ENCODE measurements at places on chromosomes 16 and 17.

- no peak for DNase-seq
Observed at GRCh38 chr17:79350533-79350932, 260.3 kb downstream of the RBFOX3 start.

DNA sequence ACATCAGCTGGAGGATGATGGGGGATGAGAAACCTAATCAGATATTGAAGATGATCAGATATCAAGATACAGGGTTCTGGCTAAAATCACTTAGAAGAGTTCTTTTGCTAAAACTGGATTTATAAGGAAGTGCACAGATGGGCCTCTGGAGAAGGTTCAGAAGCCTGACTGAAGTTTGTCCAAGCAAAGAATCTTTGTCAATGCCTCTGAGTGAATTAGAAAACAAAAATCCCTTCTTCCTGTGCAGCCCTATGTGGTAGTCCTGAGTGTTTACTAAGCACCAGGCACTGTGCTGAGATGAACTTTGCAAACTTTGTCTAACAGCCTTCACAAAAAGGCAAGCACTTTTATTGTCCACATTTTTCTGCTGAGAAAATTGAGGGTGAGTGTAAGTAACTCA, 11.4 kb upstream of the CENPV start:
- DNase-seq, result no peak

DNA sequence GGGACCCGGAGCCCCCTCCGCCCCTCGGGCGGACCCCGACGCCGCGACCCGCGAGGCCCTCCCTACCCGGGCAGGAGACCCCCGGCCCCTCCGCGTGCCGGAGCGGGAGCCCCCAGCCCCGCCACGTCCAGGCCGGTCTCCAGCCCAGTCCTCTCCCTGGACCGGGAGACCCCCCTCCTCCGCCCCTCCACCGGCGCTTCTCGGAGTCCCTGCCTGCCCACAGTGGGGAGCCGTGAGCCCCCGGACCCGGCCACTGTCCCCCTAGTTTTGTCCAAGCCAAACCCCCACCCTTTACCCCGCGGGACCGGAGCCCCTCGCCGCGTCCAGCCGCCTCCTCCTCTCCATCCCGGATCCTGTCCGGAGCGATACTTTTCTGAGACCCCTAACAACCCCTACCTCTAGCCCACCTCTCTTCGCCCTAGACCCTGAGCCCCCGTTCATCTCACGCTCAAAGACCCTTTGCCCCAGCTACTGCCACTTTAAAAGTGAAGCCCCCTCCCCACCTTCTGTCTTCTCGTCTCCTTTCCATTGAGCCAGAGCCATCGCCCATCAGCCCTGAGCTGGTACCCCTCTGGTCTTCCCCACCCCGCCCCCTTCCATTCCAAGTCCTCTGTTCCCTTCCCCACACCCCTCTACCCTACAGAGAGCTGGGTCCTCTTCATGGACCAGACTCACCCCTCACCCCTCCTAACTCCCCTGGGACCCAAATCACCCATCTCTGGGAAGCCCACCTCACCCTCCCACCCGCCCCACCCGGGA, 1.0 kb downstream of the NECAB2 start:
- no peak for DNase-seq

- DNase-seq, result no peak
Observed at GRCh38 chr17:46043606-46044005, 44.6 kb downstream of the STH start.

- no peak for DNase-seq
Observed at GRCh38 chr16:73230651-73231050, 182.7 kb upstream of the ZFHX3 start.

DNA sequence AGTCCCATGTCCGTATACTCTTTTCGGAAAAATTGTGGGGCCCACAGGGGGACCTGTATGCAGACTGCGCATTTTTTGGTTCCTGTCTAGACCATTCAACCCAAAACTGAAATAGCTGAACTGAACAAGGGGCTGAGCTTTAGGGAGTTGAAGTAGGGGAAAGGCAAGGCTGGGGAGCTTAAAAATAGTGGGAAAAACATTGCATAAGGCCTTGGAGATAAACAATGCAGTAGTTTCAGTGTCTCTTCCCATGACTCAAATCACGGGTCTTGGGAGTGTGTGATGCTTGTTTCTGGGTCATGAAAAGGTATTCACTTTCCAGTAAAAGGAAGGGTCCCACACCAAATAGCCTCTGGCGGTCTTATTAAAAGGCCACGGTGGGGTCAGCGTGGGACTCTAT, 402.8 kb upstream of the SALL1 start:
- DNase-seq, result no peak

GRCh38 chr17:44065668-44066203, 735 bp downstream of the LSM12 start:
- DNase-seq, result no peak

- DNase-seq, result no peak
Observed at GRCh38 chr17:15917438-15918027, 27.4 kb upstream of the ADORA2B start.

DNA sequence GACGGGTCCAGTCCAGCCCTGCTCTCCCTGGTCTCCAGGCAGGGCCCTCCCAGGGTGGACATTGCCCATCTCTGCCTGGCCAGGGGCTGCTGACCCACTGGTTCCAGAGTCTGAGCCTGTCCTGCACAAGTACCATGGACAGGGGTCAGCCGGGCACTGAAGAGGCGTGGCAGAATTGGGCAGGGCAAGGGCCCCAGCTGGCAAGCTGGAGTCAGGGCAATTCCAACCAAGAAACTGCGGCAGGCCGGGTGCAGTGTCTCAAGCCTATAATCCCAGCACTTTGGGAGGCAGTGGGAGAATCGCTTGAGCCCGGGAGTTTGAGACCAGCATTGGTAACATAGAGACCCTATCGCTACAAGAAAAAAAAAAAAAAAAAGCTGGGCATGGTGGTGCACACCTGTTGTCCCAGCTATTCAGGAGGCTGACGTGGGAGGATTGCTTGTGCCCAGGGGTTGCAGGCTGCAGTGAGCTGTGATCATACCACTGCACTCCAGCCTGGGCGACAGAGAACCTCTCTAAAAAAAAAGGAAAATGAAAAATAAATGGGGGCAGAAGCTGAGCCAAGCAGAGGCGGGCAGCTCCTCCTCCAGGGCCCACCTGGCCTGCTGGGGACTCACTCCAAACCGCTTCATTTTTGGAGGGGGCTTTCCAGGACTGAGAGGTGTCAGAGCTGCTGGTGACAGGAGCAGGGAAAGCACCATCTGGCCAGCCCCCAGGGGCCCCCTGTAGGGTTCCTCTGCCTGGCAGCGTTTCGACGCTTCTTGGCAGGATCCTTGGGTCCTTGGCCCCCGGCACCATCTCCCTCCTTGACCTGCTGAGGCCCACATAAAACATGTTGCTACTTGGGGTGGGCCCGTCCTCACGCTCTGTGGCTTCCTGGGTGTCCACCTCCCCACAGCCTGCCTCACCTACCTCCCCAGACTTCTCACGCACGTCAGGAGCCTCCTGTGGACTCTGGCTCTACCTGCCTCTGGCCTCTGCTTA, 2.9 kb upstream of the MAFG start:
- DNase-seq, result no peak

DNA sequence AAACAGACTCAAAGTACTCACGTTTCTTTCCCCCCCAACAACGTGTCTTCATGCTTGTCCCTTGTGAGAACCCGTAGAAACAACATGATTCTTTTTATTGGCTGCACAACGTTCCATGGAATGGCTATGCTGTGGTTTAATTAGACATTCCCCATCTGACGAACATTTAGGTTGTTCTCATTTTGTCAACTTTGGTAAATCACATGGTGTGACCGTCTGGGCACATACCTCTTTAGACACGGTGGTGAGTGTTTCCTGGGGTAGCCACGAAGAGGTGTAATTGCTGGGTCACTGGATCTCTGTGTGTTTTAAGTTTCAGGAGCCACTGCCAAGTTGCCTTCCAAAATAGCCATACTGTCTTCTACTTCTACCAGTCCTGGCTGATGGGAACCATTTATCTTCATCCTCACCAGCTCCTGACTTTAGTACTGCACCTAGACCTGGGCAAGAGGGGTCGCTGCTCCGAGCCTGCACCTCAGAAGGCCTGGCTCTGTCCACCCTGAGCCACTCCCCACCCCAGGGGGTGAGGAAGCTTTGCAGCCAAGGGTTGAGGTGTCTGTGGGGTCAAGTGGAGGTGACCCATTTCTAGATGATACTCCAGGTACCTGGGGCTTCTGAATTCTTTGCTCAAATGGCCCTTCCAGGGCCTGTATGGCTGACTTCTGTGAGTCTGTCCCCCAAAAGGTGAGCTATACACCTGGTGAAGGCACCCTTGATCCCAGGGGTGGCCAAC, 84.7 kb downstream of the IRX5 start:
- no peak for DNase-seq

- DNase-seq, result no peak
Observed at GRCh38 chr17:16328997-16329396, 24.3 kb downstream of the CENPV start.

DNA sequence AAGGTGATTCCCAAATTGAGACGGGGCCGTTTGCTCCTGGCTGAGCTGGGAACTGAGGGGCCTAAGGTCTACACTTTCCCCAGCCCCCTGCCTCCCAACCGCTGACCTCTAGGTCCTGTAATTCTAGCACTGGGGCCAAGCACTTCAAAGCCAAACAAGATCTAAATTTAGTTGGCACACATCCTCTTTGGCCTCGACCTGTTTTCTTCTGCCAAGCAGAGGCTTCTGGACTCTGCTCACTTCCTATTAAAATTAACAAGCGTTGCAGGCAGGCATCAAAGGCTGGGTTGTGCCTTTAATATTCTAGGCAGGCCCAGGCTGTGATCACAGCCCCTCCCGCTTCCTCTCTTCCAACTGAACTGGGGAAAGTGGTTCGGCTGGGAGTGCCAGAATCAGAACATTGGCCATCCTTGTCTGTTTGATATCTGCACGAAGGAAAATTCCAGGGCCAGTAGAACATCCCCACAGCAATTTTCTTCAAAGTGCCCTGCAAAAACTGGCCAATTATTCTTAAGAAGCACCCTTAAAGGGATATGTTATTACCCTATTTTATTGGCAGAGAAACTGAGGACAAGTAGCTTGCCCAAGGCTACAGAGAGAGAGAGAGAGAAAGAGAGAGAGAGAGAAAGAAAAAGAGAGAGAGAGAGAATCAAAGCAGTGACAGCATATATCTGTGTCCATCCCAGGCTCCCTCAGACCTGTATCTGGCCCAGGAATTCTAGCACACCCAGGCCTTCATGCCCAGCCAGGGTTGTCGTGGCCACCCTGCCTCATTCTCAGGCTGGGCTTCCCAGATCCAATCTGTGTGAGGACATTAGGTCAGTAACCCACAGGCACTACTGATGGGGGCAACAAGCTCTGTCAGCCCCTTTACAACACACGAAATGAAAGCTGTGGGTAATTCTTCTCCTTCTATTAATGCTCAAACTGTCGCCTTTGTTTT, 12.8 kb upstream of the MT4 start:
- DNase-seq, result no peak

DNA sequence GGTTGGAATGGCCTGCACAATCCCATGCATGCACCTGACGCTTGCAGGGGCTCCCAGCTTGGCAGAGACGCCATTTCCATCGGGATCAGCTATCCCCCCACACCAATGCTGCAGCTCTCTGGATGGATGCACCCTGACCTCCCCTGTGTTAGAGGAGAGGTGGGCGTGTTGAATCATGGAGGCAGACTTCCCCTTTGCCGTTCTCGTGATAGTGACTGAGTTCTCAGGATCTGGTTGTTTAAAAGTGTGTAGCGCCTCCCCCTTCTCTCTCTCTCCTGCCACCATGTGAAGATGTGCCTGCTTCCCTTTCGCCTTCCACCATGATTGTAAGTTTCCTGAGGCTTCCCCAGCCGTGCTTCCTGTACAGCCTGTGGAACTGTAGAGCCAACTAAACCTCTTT, 17.8 kb upstream of the KCNH6 start:
- no peak for DNase-seq

DNA sequence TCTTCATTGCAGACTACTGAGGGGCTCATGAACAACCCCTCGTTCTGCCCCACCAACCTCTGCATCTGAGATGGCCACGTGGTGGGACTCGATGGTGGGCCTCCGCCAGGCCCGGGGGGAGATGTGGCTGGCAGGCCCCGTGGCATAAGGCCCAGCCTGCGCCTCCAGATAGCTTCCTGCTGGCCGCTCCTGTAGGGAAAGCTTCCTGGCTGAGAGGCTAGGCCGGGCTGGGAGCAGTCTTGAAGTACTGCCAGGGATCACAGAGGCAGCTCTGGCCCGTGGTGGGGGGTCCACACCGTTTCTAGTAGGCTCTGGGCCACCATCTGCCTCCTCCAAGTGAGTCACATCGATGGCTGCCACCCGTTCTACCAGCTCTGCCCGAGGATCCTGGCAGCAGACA, 7.6 kb downstream of the CAMKK1 start:
- DNase-seq, result no peak

DNA sequence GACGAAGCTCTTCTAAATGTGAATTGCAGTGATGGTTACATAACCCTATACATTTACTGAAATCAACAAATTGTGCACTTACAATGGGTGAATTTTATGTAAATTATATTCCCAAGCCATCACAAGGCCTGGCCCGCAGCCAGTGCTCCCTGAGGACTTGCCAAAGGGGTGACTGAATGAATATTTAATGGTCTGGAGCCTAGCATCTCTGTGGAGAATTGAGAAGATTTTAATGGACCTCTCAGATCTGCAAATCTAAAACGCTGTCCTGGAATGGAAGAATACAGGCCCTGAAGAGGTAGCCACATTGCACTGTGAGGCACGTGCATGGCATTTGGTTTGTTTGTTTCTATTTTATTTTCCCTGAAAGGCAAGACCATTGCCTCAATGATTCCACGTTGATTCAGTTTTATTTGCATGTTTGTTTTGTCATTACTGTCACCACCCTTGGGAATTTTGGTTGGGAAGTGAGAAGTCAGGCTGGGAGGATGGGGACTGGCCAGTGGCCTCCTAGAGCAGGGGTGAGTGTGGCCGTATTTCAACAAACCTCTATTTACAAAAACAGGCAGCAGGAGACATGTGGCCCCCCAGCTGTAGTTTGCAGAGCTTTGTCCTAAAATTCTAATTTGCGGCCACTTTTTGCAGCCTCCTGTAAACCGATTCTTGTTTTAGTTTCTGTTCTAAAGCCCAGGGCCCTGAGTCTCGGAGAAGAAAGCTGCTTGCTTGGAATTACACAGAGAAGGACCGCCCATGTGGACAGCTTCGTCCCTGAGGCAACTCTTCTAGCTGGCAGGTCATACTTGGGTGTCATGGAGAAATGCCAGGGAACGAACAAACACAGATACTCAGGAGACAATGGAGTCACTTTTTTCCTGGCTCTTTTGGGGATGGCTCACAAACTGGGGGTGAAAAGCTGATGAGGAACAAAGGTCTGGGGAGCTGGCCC, 40.5 kb upstream of the GCSH start:
- no peak for DNase-seq

- no peak for DNase-seq
Observed at GRCh38 chr17:40073454-40074174, 10.8 kb downstream of the THRA start.

DNA sequence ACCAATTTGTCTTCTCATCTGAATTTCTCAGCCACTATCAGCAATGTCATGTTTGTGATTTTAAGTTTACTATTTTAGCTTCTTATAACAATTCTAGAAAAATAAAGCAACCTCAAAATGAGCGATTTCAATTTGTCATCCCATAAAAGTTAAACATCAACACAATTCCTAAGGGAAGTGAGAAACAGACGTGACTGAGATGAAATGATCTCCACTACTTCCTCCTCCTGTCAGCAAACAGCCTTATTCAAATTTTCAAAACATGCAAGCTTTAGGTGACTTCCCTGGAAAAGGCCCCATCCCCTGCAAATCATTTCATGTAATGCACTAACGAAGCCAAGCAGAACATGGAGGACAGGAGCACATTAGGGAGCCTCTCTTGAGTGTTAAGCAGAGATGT, 64.9 kb downstream of the ZNF652 start:
- no peak for DNase-seq
